Colonic mucosa (tissue), 4 donors: ENCODE measurements at places on chromosomes 5 and 9. TPM values are rescaled to one million over a fixed set of nuclear protein-coding genes. Genes with fewer than 3 reads are reported as not detected.

- no peaks in the 10 kb centered on the region for H3K36me3 ChIP-seq
- no peak for DNase-seq
- no peaks in the 10 kb centered on the region for H3K27me3 ChIP-seq
- no peak overlapping the region for H3K4me3 ChIP-seq
- H3K27ac ChIP-seq: no peak overlapping the region
- peaks cover 4% of the 10 kb centered on the region for H3K4me1 ChIP-seq
These were observed 234.8 kb upstream of the ELL2 start for GRCh38 chr5:96196407-96196806.

DNA sequence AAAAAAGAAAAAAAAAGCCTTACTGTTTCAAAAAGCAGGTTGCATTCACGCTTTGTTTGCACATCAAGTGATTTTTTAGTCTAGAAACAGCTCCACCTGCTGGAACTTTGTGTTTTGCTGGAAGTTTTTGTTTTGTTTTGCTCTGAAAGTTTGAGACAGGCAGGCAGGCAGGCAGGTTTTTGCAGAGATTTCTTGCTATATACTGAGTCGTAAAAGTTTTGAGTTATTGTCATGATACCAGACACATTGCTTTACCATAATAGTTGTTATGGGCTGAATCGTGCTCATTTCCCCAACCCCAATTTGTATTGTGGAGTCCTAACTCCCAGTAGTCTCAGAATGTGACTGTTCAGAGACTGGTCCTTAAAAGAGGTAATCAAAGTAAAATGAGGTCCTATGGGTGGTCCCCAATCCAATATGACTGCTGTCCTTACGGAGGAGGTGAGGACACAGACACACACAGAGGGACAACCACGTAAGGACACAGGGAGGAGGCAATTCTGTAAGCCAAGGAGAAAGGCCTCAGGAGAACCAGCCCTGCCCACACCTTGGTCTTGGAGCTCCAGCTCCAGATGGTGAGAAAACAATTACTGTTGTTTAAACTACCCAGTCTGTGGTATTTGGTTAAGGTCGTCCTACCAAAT, 20.9 kb downstream of the OR2Y1 start:
- no peak overlapping the region for H3K27ac ChIP-seq
- no peaks in the 10 kb centered on the region for H3K4me1 ChIP-seq
- H3K27me3 ChIP-seq: no peaks in the 10 kb centered on the region
- no peak overlapping the region for H3K4me3 ChIP-seq
- no peaks in the 10 kb centered on the region for H3K36me3 ChIP-seq

GRCh38 chr5:76728965-76729364, 13.0 kb downstream of the F2R start:
- no peaks in the 10 kb centered on the region for H3K36me3 ChIP-seq
- no peaks in the 10 kb centered on the region for H3K4me1 ChIP-seq
- no peak overlapping the region for H3K27ac ChIP-seq
- no peak overlapping the region for H3K4me3 ChIP-seq

ZNF879 gene
- total RNA-seq: 2.7 TPM

DNA sequence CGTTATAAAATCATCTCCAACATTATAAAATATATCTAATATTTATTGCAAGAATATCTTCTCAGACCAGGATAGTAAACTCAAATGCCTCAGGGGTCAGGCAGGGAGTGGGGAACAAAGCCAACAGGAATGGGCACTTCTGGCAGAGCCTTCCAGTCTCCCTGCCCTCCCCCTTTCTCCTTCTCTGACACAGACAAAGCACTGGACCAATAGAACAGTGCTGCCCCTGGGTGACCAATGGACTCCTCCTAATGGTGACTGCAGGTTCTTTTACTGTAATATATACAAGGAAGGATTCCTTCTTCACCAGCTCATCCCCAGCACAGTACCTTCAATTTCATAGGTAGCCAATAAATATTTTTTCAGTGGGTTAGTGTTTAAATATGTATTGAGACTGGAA, 31.1 kb upstream of the MAMDC2 start:
- no peak for DNase-seq
- H3K27me3 ChIP-seq: no peaks in the 10 kb centered on the region
- H3K27ac ChIP-seq: no peak overlapping the region
- no peaks in the 10 kb centered on the region for H3K4me1 ChIP-seq
- H3K36me3 ChIP-seq: no peaks in the 10 kb centered on the region

DNA sequence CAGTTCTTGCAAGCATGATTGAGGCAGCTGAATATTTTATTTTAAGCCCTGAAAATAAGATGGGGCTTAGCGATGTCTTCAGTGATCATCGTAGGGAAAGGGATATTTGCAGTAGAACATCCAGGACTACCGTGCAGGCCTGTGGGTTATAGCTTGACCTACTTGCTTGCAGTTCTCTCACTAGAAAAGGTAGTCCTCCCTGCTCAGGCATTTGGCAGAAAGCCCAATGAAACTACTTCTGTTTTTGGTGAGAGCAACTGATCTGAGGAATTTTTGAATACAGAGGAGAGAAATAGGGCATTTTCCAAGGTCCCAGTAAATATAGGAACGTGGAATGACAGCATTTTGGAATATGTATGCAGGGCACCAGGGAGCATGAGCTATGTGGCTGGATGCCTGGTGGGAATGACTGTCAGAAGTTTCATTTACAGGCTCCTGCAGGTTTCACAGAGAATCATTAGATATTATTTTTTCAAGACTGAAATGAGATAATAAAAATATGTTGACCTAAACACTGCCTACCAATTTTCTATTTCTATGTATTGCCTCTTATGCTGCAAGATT, 417.9 kb upstream of the ACTBL2 start:
- H3K4me3 ChIP-seq: no peak overlapping the region
- no peak for DNase-seq
- no peak overlapping the region for H3K27ac ChIP-seq

PCDHGA4 gene
- total RNA-seq: 0.20 TPM

DNA sequence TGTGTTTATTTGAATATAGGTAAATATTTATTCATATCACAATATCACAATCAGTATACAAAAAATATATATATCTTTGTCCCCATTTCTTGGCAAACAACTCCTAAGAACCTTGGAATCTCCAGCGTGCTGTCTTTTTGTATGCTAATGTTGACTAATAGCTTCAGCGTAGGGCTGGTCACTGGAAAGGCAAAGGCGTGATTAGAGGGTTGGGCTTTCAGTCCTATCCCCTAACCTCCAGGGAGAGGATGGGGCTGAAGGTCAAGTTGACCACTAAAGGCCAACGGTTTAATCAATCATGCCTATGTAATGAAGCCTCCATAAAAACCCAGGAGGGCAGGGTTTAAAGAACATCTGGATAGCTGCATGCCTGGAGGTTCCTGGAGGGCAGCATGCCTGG, 79.6 kb upstream of the BNC2 start:
- H3K4me3 ChIP-seq: no peak overlapping the region
- DNase-seq: no peak
- H3K27ac ChIP-seq: no peak overlapping the region
- no peaks in the 10 kb centered on the region for H3K27me3 ChIP-seq
- H3K36me3 ChIP-seq: no peaks in the 10 kb centered on the region
- H3K4me1 ChIP-seq: no peaks in the 10 kb centered on the region

ZNF618 gene
- total RNA-seq: 3.3 TPM

DNA sequence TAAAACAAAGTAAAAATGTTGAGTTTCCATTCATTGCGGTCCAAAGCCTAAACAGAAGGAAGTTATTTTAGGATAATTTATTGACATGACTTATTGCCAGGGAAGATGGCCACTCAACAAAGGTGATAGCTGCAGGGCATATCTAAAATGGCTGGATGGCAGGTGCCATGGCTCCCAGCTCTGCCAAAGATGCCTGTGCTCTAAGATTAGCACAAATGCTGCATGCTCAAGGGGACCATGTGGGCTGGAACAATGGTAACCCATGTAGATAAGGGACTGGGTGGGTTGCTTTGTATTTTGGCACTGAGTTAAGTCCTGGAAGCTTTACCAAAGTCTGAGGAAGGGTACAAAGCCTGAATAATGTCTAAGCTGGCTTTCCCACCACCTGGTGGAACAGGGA, 95.5 kb upstream of the IFNK start:
- no peaks in the 10 kb centered on the region for H3K36me3 ChIP-seq
- DNase-seq: no peak
- H3K27ac ChIP-seq: no peak overlapping the region
- no peak overlapping the region for H3K4me3 ChIP-seq

DNA sequence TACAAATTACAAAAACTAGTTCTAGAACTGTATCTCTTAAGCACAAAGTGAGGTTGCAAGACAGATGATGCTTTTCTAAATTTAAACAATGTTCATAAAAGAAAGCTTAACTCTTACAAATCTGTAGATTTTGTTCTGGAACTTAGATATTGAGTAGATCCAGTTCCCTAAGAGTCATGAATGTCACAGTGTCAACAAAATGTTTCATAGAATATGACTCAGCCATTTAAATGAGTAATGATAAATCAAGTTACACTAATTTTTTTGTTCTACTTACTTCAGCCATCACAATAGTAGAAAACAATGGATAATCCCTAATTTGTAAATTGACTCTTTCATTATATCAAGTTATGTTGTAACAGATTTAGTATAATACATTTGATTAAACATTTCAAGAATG, 239.7 kb downstream of the MEF2C start:
- H3K27ac ChIP-seq: no peak overlapping the region
- no peak overlapping the region for H3K4me3 ChIP-seq
- no peaks in the 10 kb centered on the region for H3K36me3 ChIP-seq
- H3K4me1 ChIP-seq: no peaks in the 10 kb centered on the region

RNF180 gene
- total RNA-seq: 2.7 TPM

GRCh38 chr5:19891658-19892057, 96.3 kb downstream of the CDH18 start:
- no peaks in the 10 kb centered on the region for H3K4me1 ChIP-seq
